SW 1271 (cell line): ENCODE measurements at places on chromosomes 7 and 10.
A peak's percentile ranks its signal among the peaks of the same experiment; 100 is the strongest.

DNA sequence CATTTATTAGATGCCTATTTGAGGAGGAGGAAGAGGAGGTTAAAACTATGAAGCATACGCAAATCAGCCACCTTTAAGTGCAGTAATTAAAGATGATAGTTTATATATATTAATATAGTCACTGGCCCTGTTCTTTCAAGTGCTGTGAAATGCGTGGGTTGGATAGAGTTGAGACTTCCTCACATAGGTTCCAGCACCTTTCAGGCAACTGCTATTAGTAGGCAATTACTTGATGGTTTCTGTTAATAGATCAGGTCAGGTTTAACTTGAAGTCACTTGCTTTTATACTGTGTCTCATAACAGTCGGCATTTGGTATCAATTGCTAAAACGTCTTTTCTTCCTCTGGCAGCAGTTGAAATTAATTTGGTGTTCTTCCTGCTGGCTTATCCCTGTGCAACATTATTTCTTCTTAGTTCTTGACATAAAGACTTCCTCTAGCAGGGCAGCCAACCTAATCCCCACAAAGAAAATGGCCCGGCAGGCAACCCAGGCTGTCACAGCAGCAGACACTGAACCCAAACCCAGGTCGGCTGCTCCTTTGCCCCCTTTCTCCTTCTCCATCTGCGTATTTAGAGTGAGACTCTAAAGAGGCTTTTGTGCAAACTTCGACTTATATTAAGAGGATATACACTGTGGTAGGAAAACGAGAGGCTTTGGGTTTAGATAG is 35.3 kb upstream of the BET1 start:
- DNase-seq, result no peak

GRCh38 chr7:113880559-113880958 is 38.2 kb downstream of the PPP1R3A start:
- no peak for DNase-seq

DNA sequence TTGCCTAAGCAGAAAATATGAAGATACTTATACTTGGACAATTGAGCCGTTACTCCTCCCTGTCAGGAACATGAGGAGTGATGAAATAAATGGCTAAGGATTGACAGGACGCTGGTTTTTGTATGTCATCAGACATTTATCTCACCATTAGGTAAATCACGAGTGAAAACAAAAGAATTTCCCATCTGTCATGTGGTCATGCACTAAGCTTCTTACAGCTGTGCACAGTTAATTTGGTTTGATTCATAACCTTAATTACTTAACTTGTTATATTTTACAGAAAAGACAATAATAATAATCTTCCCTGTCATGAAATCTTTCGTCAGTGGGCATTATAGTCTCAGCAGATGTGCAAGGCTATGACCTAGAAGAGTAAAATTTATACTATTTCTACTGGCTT is 266.5 kb downstream of the HGF start:
- DNase-seq, result no peak

DNA sequence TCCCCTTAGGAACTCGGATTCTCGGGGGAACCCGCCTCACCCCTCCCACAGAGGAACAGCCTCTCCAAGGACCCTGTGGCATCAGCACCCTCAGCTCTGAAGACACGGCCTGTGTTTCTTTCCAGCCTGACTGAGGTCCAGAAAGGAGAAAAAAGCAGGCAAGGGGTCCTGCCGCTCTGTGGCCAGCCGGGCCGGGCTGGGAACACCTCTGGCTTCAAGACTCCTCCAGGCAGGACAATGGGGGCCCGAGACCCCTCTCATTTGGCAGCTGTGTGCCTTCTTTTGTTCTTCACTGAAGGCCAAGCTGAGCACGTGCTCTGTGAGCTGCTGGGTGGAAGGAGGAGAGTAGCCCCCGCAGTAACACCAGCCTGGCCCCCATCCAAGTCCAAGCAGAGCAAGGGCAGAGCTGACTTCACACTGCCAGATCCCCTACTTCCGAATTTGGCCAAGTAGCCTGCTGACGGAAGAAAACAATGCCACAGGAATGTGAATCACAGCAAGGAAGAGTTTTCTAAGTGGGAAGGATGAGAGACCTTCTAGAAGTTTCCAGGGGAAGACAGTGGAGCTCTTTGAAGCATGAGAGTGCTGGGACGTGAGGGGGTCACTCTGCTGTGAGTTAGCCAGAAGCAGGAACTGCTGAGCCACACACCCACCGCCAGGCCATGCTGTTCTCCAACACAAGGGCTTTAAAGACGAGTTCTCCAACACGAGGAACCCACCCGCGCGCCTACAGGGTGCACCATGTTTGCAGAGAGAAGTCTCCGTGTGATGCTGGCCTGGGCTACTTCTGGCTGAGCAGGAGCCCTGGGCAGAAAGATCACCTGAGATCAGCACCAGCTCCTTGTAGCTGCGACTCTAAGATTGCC is 3.1 kb downstream of the CNPY1 start:
- no peak for DNase-seq

GRCh38 chr7:155705623-155706360 is 61.3 kb downstream of the RBM33 start:
- no peak for DNase-seq

- no peak for DNase-seq
These were observed 57.9 kb downstream of the SDK1 start for GRCh38 chr7:3358991-3359390.

DNA sequence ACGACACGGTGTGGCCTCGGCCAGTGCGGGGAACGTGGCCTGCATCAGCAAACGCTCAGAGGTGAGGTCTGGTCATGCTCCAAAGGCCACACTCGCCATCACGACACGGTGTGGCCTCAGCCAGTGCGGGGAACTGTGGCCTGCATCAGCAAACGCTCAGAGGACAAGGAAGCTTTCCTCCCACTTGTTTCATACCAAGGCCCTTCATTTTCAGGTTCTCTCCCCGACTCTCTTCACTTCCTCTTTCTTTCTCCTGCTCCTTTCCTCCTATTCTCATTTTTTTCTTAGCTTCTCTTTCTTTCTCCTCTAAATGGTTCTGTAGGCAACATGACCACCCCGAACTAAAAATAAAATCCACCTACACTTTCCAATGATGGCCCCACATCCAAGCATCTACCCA is 384.4 kb upstream of the SHH start:
- DNase-seq, result no peak

GRCh38 chr7:42227936-42228591 is 8.9 kb downstream of the GLI3 start:
- no peak for DNase-seq

GRCh38 chr10:27998178-27998953 is 513 bp downstream of the ODAD2 start:
- DNase-seq, result no peak

DNA sequence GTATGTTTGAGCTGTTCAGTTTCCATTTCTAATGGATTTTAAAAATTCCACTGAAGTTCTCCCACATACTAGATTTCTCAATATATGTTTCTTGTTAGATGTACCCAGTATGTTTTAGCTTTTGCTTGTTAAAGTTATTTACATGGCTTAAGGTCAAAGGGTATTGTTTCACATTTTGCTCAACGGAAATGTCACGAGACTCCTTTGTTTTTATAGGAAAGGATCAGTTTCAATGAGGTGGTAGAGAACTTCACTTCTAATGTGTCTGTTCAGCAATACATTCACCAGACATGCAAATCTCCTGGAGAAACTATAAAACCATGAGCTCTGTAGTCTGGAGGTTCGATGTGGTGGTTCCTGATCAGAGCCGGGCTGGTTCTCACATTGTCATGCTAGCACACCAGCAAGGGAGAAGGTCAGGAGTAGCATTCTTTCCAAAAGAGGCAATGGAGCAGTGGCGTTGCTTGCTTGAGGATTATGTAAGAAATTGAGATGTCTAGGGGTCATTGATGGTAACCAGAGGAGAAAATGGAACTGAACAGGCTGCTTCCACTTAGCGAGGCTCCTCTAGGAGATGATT is 114.0 kb downstream of the RAB18 start:
- DNase-seq, result no peak

DNA sequence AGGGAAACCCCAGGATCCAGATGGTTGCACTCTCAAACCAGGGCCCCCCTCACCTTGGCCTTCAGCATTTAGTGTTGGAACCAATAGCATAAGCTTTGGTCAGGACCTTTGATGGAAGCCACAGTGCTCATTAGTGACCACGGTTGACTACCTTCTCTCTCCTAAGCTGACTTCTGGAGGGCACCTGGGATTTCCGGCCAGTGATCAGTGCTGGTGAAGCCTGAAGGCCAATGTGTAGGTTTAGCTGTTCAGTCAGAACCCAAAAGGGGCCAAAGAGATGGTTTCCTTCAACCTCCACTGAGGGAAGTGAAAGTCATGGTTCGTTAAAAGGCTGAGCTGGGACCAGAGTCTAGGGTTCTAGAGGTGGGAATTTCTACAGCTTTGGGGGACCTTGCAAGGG is 46.4 kb downstream of the TCF7L2 start:
- DNase-seq, result no peak

DNA sequence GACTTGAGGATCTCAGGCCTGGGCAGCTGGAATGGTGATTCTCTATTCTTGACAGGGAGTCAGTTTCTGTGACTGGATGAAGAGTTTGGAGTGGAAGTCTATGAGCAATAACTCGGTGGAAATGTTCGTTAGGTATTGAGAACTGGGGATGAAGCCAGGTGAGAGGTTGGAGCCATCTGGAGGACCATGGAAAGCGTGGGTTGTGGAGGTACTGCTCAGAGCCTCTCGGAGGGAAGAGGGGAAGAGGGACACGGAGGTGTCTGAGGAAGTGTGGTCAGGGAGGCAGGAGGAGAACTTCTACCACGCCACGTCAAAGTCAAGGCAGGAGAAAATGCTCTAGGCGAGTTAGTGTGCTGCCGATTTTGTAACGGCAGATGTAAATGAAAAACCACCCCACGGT is 430.7 kb downstream of the DPP6 start:
- DNase-seq, result no peak

DNA sequence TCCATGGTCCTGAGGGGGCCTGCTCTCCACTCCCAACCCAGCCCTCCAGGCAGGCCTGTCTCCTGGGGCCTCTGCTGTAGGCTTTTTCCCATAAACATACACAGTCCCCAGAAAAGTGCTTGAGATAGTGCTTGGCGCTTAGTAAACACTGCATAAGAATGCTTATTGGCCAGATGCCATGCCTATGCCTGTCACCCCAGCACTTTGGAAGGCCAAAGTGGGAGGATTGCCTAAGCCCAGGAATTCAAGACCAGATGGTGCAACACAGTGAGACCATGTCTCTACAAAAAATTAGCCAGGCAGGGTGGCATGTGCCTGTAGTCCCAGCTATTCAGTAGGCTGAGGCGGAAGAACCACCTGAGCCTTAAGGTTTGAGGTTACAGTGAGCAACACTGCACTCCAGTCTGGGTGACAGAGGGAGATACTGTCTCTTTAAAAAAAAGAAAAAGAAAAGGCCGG is 24.6 kb upstream of the ASL start:
- DNase-seq, result no peak

GRCh38 chr7:101681170-101682007 is 52.3 kb upstream of the MYL10 start:
- peak; percentile 64 for DNase-seq

- DNase-seq, result no peak
These were observed 88.7 kb downstream of the DYNC1I1 start for GRCh38 chr7:95861041-95861440.

- DNase-seq, result no peak
These were observed 1.9 kb downstream of the SAP25 start for GRCh38 chr7:100571829-100572116.

DNA sequence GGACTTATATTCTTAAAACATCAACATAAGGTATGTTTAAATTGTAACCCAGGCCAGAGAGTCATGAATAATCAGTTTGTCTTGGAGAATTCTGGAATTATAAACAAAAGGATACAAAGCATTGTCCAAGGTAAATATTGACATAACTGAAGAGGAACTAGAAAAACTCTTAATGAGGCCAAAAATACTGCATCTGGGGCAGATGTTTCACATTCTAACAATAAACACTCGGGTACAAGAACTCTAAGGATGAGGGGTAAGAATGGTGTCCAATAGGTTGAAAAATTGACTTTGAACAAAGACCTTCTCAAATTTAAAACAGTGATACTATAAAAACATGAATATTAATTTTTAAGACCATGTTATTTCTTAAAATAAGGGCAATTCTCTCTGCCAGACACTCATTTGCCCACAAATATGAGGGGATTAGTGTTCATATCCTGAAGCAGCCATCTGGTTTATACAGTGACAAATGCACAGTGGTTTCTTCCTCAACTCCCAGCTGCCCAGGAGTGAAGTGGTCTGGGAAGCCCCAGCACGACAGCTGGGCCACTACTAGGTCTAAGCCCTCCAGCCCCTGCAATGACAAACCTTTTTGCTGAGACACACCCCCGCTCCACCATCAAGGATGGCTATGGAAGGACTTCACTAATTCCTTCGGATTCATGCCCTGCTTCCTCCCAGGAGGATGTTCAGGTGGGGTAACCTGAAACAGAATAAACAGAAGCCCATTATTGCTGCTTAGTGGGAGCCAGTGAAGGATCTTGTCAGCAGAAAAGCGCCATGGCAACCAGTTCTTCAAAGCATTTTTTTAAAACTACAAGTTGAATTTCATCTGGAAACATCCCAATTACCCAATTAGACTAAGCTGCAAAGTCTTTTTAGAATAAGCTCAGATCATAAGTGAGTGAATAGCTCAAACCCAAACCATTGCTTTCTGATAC is 107.5 kb upstream of the ARID5B start:
- DNase-seq, result no peak

GRCh38 chr10:34966040-34966439 is 124.1 kb downstream of the CUL2 start:
- DNase-seq, result no peak

GRCh38 chr7:139711991-139712743 is 65.6 kb downstream of the HIPK2 start:
- no peak for DNase-seq

- DNase-seq, result no peak
These were observed at the start of gene TMEM140 for GRCh38 chr7:135147899-135148721. TMEM140 (plus strand) TSS chr7:135148072; CDS start chr7:135164442, 16,370 bp downstream.

- DNase-seq, result no peak
These were observed 19.8 kb downstream of the CRHR2 start for GRCh38 chr7:30662431-30662939.

DNA sequence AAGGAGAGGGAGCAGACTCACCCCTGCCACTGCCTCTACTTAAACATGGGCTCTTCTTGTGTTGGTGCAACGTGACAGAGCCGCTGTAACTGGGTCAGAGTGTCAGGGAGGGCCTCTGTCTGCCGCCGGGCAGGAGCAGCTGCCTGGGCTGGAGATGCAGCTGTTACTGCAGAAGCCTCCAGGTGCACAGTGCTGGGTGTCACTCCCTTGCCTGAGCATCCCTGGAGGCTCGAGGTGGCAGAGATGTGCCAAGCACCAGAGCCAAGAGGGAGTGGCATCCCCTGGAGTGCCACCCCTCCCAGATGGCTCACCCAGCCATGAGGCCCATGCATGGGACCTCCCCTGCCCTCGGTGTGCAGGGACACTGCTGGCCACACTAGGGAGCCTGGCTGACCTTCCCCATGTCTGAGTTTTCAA is 145.7 kb downstream of the PRPF18 start:
- DNase-seq, result no peak

DNA sequence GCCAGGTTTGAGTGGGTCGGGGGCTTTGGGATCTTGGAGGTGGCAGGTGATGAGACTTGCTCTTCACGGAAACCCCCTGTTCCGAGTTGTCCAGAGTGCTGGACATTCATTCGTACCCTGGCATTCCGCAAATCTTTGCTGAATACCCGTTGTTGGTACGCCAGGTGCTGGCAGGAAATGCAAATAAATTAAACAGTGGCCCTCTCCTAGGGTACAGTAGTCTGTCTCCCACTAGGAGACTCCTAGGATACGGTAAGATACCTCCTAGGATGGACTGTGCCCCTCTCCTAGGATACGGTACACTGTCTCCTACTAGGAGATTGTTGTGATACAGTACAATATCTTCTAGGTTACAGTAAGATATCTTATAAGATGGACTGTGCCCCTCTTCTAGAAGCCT is 544 bp downstream of the SEC23IP start:
- no peak for DNase-seq
